ENCODE measurements at places on chromosomes 5 and 9.
A peak's percentile ranks its signal among the peaks of the same experiment; 100 is the strongest.

DNA sequence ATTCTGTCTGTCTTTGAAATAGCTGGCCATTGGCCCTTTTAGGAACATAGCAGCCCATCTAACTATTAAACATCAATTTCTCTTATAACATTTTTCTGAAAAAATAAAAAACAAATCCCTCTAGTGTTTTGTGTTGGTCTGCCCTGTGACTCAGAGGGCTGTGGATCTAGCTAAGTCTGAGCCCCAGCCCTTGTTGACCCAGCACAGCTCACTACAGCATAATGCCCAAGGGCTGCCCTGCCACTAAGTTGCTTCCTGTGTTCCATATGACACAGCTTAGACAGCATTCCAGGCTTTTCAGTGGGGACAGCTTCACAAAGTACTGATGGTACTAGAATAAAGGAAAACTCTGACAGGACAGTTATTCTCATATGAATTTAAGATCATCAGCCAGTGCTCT is 136.0 kb downstream of the SCAMP1 start:
- ATAC-seq, result peak; percentile 37

DNA sequence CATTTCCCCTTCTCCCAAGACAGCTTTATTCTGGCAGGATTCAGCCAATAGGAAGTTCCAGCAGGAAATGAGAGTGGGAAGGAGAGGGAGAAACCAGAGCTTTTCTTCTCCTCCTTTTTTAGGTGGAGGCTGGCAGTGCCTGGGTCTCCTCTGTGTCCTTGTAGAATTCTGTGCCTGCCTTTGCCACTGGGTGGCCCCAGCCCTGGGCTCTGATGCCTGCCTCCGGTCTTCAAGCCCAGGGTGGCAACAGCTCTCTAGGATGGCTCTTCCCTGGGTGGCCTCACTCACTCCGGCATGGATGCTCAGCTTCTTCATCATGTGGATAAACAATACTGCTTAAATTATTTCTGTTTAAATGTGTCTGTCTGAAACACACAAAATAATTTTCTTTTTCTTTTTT is 694.8 kb downstream of the SEMA5A start:
- ATAC-seq, result peak; percentile 58

GRCh38 chr5:93930098-93930497 is 188.7 kb upstream of the POU5F2 start:
- ATAC-seq, result no peak

GRCh38 chr9:134605966-134606357 is 35.6 kb upstream of the COL5A1 start:
- ATAC-seq, result no peak

GRCh38 chr9:122188369-122188768 is 28.7 kb downstream of the MORN5 start:
- no peak for ATAC-seq

DNA sequence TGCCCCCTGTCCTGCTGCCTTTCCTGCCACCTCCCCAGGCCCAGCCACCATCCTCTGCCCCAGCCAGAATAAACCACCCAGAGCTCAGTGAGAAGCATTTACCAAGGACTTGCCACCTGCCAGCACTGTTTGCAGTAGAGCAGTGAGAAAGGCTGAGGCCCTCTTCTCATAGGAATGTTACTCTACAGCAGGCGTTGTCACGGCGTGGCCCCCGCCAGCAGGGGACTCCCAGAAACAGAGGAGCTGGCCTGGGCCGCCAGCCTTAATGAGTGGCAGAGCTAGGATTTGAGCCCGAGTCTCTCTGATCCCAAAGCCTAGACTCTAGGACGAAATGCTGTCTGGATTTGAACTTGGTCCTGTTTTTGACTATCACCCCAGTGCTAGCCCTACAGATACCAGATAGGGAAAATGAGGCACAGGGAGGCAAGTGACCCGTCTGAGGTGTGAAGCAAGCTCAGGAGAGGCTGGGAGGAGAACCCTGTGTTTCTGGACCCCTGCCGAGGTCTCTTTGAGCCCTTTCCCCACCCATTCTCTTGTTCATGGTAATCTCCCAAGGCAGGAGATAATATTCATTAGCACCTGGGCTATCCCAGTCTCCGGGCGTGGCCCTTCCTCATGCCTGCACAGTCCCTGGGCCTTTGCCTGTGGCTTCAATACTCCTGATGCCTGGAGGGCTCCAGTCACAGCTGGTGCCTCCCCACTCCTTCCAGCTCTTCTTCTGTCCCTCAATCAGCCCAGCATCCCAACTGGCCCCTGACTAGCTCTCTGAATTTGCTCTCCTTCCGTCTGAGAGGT is 30.7 kb downstream of the HRH2 start:
- no peak for ATAC-seq

DNA sequence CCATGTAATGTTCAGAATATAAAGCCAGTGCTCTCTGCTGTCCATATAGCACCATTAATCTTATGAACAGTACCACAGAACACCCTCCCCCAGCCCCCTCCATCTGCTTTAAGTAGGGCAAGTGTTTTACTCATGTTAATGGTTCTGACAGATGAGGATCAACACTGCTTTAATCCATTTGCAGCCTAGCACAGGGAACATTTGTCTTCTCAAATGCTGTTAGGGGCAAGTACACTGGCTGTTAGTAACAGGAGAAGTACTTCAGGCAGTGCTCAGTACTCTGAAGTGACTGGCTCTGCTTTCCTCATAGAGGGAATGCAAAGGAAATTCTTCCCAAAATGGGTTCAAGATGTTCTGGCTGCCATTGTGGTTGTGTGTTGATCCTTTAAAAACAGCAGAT is 202.6 kb downstream of the DCP2 start:
- ATAC-seq, result peak; percentile 51

DNA sequence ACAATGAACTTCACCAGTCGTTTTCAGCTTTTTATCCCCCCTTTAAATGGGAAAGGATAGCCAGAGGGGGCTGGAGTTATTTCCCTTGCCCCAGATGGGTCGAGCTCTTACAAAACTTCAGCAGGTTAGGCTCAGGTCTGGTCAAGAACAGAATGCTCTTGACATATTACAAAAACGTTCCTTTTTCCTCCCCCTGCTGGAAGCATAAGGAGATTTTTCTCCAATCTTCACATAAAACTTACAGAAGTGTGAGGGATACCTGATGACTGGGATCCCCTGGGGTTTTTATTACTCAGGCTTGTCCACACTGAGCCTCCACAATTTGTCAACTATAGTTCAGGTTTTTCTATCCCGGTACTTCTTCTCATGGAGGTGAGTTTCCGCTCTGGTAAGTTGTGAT is 60.8 kb downstream of the CSF2 start:
- peak; percentile 60 for ATAC-seq

DNA sequence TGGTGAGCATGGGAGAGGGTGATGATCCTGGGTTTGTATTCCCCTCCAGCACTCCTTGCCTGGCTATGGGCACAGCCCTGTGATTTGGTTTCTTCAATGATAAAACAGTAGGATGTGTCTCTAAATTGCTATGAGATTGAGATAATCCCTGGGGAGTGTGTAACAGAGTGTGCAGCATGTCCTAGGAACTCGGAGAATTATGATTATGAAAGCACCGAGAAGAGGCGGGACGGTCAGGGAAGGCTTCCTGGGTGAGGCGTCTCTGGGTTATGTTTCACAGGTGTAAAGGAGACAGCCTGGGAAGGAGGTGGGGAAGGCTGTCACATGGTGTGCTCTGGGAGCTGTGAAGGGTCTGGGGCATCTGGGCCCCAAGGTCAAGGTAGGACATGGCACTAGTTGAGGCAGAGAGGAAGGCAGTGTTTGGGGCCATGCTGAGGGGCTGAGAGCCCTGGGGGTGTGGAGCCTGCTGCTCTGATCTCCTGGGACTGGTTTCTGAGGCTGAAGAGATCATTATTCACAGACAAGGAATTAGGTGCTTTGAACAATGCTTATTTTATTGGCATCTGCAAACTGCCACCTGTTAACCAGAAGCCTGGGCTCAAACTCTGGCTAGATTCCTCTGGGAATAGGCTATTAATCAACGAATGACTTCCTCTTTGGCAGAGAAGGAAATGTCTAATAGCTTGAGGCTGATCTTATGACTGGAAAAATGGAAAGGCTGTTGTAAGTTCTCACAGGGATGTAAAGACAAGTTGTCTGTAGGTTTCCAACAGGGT is 73.8 kb upstream of the IL12B start:
- peak; percentile 47 for ATAC-seq

DNA sequence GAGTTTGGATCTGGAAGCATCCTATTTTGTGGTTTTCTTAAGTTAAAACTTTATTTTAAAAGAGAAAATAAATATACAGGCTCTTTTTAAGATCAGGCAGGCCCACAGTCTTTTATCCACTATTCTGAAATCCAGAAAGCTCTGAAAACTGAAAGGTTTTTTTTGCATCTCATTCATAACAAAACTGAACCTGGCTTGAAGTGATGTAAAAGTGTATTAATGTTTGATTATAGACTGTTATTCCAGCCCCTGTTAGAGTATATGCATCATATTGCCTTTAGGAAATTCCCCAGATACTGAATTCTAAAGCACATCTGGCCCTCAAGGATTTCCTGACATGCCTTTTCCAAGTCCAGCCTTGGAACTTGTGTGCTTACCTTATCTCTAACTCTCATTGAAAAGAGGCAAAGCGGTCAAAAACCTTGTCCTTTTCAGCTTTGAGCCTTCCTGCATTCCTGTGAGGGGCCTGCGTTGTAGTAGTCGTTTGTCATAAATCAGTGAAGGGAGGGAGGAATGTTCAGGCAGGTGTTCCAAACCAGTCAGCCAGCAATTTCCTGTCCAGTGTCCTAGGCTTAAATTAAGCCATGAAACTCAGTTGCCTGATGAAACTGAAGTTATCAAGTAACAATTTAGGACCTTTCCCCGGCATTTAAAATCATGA is 110.4 kb downstream of the TLE4 start:
- ATAC-seq, result no peak

DNA sequence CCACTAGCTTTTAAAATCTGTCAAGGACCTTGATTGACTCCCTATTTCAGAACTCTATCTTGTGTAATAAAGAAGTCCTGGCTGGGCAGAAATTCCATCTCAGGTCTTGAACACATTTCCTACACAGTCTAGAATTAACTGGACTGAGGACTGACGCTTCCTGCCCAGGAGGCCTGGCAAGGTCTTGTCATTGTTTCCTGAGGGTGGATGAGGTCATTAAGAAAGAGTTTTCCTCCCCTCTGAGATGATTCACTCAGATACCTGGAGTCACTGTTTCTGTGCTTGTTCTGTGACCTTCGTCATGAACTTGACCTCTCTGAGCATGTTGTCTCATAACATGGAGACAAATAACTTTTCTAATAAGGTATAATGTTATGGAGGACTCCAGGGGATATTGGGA is 10.0 kb downstream of the MTAP start:
- ATAC-seq, result peak; percentile 15

GRCh38 chr9:30329431-30329830 is 2055.0 kb upstream of the ACO1 start:
- ATAC-seq, result no peak

- no peak for ATAC-seq
Observed at GRCh38 chr9:92769286-92769685, 4.7 kb upstream of the BICD2 start.
